ENCODE measurements at places on chromosomes 4 and X.

DNA sequence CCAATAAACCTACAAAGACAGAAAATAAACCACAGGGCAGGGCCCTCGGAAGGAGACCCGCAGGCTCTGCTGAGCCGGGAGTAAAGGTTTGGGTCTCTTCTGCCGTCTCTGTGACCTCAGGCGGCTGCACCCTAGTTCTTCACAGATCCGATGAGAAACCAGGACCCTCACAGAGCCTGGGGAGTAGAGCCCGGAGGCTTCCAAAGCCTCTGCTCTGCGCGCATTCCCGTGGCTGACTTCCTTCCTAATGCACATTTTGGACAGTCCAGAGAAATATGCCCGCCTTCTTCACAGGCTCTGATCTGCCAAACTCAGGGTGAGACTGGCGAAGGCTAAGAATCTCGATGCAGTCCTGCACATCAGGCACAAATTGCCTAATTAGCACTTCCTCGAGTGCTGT lies 245.5 kb downstream of the EVC2 start:
- no peak for DNase-seq

DNA sequence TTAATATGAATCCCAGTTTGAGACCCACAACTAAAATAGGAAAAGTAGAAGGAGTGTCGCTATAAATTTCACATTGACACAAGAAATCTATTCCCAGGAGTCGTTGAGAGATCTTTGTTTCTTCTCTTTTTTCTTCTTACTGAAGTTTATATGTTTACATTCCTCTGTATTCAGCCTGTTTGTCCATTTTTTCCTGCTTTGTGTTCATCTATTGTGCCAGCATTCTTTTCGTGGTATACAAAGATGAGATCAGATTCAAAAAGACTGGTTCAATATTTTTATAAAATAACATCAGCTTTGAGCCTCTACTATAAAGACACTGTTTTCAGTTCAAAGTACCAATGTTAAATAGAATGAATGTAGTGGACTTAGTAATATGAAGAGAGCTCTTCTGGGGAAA lies 95.4 kb upstream of the MYOZ2 start:
- no peak for DNase-seq

DNA sequence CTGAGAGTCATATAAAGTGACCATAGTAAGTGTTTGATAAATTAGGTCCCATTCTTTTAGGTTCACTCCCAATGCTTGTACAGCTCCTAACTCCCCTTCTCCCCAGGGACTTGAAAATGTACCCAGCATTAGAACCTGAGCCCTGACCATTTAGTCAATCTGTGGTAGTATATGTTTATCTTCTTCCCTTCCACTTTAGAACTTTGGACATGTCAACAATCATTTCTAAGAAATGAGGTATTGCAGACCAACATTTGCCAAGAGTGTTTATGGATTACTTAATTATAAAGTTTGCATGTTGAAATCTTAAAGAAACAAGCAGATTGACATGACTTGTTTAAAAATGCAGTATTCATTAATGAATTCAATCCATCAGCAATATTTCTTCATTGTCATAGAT lies 26.0 kb downstream of the AFM start:
- no peak for DNase-seq

DNA sequence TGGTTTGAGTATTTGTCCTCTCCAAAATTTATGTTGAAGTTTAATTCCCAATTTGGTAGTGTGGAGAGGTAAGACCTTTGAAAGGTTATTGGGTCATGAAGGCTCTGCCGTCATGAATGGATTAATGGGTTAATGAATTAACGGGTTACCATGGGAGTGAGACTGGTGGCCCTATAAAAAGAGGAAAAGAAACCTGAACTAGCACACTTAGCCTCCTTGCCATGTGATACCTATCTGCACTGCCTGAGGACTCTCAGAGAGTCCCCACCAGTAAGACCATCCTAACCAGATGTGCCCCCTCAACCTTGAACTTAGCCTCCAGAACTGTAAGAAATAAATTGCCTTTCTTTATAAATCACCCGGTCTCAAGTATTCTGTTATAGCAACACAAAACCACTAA lies 39.3 kb downstream of the PAGE1 start:
- DNase-seq: no peak

DNA sequence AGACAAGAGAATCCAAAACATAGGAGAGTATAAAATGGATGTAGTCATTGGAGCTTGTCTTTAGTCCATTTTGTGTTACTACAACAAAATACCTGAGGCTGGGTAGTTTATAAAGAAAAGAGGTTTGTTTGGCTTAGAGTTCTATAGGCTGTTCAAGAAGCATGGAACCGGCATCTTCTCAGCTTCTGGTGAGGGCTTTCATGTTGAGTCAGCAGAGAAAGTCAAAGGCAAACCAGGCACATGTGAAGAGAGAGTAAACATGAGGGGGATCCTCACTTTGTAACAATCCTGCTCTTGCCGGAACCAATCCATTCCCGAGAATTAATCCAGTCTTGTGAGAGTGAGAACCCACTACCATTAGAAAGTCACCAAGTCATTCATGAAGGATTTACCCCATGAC lies 8.1 kb upstream of the HCCS start:
- DNase-seq: no peak

- no peak for DNase-seq
Measured at GRCh38 chr4:69823481-69824186, 36.3 kb downstream of the SULT1E1 start.

DNA sequence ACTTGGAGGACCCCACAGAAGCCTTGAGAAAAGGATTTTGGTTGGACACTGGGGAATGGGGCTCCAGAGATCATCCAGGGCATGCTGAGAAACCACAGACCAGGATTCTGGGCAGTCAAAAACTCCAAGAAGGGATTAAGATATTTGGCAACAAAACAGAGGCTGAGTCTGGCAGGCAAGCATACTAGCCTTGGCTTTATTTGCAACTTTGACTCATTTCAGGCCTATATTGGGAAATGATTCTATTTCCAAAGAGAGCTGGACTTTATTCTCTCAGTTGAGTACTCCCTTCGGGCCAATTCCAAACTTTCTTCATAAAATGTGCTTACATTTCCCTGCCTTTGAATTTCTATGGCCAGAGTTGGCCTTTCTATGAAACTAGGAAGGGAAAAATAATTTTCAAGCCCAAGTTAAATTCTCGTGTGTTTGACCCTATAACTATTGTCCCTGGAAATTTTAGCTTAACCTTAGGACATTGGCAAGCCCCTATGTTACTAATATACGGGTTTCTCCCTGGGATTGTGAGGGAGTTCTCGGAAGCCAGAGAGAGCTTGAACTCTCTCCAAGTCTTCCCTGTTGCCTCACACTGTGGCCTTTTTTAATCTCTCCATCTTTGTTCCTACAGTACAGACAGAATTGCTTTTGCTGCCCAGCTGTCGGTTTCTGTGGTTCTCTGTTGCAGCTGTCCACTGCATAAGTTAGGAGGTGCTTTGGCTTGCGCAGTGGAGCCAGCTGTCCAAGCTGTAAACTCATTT lies 112.6 kb upstream of the FAM9A start:
- DNase-seq: no peak

GRCh38 chrX:16267431-16267830 lies 100.2 kb downstream of the MAGEB17 start:
- DNase-seq: no peak

GRCh38 chr4:130210864-130211263 lies 1114.9 kb downstream of the C4orf33 start:
- no peak for DNase-seq

DNA sequence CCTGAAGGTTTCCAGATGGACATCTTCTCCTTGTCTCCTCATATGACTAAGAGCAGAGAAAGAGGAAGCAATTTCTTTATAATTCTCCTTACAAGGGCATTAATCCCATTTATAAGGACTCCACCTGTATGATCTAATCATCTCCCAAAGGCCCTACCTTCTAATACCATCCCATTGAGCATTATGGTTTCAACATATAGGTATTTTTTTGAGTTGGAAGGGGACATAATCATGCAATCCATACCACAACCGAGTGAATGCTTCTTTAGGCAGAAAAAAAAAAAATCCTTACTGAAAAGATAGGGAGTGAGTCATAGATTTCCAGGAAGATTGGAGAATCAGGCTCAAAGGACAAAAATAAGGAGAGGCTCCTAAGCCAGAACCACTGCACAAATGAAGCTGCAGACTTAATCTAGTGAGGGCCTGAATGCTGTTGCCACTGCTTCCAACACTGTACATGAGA lies 312.5 kb upstream of the HS3ST1 start:
- no peak for DNase-seq

DNA sequence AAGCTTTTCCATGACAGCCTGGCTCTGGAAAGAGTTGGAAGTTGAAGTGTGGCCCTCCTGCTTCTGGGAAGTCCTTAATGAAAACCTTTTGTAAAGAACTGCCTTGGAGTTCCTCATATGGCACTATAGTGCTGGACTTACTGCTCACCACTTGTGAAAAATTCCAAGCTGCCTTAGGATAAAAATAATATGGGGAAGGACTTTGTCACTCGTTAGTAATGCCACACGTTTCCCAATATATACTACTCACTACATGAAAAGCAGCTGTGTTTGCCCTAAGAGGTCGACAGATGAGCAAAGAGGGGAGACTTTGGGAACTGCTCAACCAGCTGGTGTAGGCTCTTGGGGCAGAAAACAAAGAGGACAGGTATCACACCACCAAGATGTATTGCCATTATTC lies 11.7 kb downstream of the OPHN1 start:
- DNase-seq: no peak

DNA sequence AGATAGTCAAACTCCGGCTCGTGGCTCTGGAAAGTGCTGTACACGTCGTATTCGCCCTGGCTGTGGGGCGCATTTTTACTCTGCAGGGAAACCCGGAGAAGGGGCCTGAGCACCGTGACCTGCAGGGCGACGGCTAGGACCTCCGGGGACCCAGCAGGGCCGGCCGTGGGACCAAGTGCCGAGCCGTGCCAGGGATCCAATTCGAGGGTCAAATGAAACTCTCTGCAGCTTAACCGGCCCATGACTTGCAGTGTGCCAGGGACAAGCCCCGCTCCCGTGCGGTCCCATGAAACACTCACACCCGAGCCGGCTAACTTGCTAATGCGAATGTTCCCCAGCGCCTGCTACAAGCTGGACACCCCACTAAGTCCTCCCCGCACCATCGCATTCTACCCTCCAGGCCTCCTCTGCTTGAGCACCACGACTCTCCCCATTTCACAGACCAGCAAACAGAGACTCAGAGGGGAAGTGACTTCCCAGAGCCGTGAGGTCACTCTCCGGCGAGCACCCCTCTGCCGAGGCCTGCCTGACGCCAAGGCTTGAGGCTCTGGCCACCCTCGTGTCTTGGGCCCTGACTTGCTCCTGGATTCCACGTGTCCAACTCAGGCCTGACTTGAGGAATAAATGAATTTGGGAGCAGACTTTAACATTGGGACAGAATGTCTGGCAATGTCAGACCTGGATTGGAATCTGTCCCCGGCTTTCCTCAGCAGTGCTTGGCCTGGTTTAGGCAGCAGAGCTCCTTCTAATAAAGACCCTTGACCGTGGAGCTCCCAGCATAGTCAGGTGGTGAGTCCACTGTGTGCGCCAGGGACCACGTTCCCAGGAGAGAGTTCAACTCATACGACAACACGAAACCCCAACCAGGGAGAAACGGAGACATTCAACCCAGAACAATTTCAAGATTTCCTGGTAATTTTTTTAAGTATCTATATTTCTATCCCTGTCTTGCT lies 93.6 kb downstream of the PPP2R2C start:
- no peak for DNase-seq

Data from SK-N-MC (cell line).